Panc1 (cell line): ENCODE measurements at places on chromosomes 2 and 18. TPM values are rescaled to one million over a fixed set of nuclear protein-coding genes. Genes with fewer than 3 reads are reported as not detected.

C2orf66 gene
- total RNA-seq = 0.33 TPM

- H3K27me3 ChIP-seq = no peaks in the 10 kb centered on the region
- DNase-seq = no peak
- no peaks in the 10 kb centered on the region for H3K4me1 ChIP-seq
- no peak overlapping the region for H3K27ac ChIP-seq
- no peak overlapping the region for H3K4me3 ChIP-seq
- no peaks in the 10 kb centered on the region for H3K36me3 ChIP-seq
Observed at GRCh38 chr2:56812432-56812831, 628.6 kb downstream of the CCDC85A start.

DNA sequence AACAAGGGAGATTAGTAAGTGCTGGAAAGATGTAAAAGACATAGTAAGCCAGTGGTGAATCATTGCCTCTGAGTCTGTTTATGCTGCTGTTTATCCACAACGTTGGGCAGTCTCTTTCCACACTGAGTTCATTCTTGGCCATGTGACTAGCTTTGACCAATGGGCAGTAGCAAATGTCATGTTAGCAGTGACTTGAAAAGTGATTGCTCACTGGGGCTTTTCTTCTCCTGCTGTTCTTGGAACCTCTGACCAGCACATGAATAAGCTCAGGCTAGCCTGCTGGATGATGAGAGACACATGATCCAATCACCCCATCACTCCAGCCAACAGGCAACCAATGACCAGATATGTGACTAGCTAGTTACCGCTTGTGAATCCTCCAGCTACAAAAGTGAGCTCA, 360.4 kb downstream of the SLC4A3 start:
- no peak overlapping the region for H3K4me3 ChIP-seq
- H3K4me1 ChIP-seq = no peaks in the 10 kb centered on the region
- no peaks in the 10 kb centered on the region for H3K27me3 ChIP-seq
- no peaks in the 10 kb centered on the region for H3K36me3 ChIP-seq
- no peak overlapping the region for H3K27ac ChIP-seq

DNA sequence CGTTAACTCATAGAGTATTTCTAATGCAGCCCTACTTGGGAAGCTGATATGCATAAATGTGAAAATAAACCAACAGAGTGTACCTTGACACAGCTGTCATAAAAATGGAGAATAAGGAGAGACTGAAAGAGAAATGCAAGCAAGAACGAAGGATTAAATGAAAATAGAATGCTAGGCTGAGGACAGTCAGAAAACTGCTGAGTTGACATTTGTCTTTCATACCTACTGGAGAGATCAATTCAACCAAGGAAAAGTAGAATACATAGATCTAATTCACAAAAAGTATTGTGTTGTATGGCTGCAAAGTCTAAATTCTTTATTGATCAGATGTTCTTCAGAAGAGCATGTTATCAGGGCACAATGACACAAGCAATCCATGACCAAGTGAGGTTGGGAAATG, 112.0 kb downstream of the EPHA4 start:
- no peaks in the 10 kb centered on the region for H3K4me1 ChIP-seq
- H3K27ac ChIP-seq = no peak overlapping the region
- no peaks in the 10 kb centered on the region for H3K36me3 ChIP-seq

DNA sequence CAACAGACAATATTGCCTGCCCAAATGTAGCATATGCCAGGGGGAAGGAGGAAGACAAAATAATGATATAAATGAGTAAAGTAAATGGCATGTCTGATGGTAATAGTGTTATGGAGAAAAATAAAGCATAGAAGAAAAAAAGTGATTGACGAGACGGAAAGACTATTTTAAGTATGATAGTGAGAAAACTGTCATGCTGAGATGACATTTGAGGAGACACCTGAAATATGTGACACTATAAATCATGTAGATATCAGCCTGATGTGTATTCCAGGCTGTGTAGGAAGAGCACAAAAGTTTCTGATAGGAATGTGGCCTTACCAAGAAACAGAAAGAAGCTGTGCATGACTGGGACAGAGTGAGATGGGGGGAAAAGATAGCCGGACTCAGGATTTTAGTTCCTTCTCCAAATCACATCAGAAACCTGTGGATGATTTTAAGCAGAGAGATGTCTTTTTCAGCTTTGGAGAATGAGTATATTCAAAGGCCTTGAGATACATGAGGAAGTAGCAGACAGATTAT, 387.3 kb upstream of the SYT4 start:
- no peak overlapping the region for H3K4me3 ChIP-seq
- H3K4me1 ChIP-seq = no peaks in the 10 kb centered on the region
- no peaks in the 10 kb centered on the region for H3K27me3 ChIP-seq
- no peak for DNase-seq

DSC2 gene
- total RNA-seq = 2.7 TPM

DNA sequence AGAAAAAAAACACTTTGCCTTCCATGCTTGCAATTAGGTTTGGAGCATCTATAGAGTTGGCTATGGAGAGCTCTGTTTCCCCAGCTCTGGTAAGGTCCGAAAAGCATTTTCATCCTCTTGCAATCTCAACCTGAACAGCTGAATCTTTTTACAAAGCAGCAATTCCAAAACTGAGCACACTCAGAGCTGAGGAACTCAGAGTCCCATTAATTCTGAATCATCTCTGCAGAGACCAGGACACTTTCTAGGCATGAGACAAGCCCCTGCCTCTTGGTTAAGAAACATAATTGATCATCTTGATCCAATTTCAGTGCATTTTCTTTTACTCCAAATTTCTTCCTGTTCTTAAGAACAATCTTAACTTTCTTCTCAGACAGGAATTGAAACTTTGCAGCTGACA, 4.2 kb downstream of the CNGA3 start:
- DNase-seq = no peak
- no peak overlapping the region for H3K4me3 ChIP-seq
- H3K27me3 ChIP-seq = peaks cover 14% of the 10 kb centered on the region
- no peaks in the 10 kb centered on the region for H3K4me1 ChIP-seq
- H3K36me3 ChIP-seq = no peaks in the 10 kb centered on the region
- no peak overlapping the region for H3K27ac ChIP-seq

ARHGAP28 gene
- 0.41 TPM for total RNA-seq

DNA sequence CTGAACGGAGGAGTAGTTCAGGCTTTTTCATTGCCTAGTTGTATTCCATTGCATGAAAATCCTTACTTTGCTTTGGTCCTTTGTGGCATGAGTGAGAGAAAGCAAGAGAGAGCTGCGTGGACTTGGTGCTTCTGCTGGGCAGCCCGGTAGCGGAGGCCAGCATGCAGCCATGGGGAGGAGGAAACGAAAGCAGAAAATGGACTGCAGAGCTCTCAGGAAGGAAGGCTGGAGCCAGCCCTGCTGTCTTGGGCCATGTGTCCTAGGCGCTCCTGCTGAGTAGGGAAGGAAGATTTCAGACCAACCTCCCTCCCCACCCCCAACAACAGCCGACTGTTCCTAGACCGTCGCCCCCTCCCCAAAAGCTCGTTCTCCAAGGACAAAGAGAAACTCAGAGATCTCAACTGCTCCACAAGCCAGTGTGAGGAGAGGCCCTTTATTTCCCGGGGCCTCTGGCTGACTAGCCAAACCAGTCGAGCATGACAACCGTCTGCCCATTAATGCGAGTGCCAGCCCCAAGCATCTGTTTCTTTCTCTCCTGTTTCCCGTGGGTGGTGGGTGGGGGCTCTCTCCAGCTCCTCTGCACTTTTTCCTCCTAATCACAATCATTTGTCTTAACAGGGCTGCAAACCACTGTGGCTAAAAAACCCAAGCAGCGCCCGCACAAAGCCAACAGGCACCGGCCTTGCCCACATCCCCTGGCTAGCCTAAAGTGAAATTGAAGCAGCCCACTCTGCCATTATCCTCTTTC, 66.8 kb upstream of the FZD7 start:
- H3K27ac ChIP-seq = no peak overlapping the region
- H3K36me3 ChIP-seq = no peaks in the 10 kb centered on the region
- no peaks in the 10 kb centered on the region for H3K4me1 ChIP-seq
- no peak for DNase-seq
- H3K27me3 ChIP-seq = no peaks in the 10 kb centered on the region

DNA sequence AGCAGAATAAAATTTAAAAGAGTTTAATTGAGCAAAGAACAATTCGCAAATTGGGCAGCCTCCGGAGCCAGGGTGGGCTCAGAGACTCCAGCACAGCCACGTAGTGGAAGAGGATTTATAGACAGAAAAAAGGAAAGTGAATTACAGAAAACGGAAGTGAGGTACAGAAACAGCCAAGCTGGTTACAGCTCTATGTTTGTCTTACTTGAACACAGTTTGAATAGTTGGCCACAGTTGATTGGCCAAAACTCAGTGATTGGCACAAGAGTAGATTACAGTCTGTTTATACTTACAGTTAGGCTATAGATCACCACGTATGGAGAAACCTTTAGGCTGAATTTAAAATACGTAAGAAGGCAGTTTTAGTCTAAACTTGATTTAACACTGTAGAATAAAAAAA, 78.8 kb upstream of the NEDD4L start:
- no peaks in the 10 kb centered on the region for H3K4me1 ChIP-seq
- no peak overlapping the region for H3K27ac ChIP-seq
- no peak overlapping the region for H3K4me3 ChIP-seq
- no peak for DNase-seq
- H3K27me3 ChIP-seq = no peaks in the 10 kb centered on the region
- no peaks in the 10 kb centered on the region for H3K36me3 ChIP-seq

DNA sequence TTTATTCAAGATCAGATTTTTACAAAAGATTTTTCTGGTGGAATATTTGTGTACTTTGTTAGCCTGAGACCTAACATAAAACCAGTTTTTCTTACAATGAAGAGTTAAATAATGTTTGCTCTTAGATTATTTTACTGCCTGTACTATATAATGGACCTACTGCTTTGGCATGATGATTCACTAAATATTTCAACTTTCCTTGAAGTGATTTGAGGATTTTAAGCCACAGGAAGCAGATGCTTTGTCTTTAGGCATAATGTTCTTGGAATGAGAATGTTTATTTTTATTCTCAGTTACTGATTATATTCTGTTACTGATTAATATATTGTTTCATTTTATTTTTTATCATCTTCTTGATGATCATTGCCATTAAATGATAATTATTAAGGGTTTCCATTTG, 175.3 kb upstream of the LRP1B start:
- H3K36me3 ChIP-seq = no peaks in the 10 kb centered on the region
- no peak overlapping the region for H3K27ac ChIP-seq
- no peaks in the 10 kb centered on the region for H3K4me1 ChIP-seq
- no peak for DNase-seq

DNA sequence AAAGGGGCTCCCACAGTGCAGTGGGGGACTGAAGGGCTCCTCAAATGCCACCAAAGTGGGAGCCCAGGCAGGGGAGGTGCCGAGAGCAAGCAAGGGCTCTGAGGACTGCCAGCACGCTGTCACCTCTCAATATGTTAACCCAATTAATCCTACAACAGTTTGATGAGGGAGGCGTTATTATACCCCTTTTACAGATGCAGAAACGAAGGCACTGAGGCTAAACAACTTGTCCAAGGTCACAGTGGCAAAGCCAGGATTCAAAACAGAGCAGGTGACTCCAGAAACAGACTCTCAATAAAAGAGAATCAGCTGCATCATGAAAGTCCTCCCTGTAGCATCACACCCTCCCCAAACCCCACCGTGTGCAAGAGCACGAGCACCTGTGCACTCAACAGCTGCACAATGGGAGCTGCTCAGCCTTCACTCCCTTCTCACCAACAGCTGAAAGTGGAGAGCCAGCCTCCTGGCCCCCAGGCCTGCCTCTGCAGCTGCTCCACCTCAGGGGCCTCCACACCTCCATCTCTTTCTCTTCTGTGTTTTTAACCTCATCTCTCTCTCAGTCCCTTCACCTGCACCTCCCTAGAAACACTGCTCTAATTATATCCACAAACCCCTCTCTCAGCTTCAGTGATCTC, 8.1 kb downstream of the NPC1 start:
- DNase-seq = no peak
- H3K4me1 ChIP-seq = peaks cover 4% of the 10 kb centered on the region; the same call in 1 of the 2 replicates
- no peaks in the 10 kb centered on the region for H3K27me3 ChIP-seq
- 0 out of 2 replicates have a peak, but pooled peaks cover 3% of the 10 kb centered on the region for H3K36me3 ChIP-seq

GRCh38 chr2:98793897-98794830, 63.2 kb upstream of the MGAT4A start:
- no peak overlapping the region for H3K4me3 ChIP-seq
- H3K27ac ChIP-seq = no peak overlapping the region
- no peak for DNase-seq

GRCh38 chr2:70718736-70719135, 49.3 kb downstream of the ADD2 start:
- H3K4me3 ChIP-seq = no peak overlapping the region
- no peak for DNase-seq
- no peaks in the 10 kb centered on the region for H3K4me1 ChIP-seq
- no peaks in the 10 kb centered on the region for H3K36me3 ChIP-seq
- no peak overlapping the region for H3K27ac ChIP-seq
